Activated naive CD4-positive, alpha-beta T cell treated with anti-CD3 and anti-CD28 coated beads, Interleukin-2, amount 50 U/mL, for 16 hours (primary cell): ENCODE measurements at places on chromosomes 11 and 22.
A peak's percentile ranks its signal among the peaks of the same experiment; 100 is the strongest.

DNA sequence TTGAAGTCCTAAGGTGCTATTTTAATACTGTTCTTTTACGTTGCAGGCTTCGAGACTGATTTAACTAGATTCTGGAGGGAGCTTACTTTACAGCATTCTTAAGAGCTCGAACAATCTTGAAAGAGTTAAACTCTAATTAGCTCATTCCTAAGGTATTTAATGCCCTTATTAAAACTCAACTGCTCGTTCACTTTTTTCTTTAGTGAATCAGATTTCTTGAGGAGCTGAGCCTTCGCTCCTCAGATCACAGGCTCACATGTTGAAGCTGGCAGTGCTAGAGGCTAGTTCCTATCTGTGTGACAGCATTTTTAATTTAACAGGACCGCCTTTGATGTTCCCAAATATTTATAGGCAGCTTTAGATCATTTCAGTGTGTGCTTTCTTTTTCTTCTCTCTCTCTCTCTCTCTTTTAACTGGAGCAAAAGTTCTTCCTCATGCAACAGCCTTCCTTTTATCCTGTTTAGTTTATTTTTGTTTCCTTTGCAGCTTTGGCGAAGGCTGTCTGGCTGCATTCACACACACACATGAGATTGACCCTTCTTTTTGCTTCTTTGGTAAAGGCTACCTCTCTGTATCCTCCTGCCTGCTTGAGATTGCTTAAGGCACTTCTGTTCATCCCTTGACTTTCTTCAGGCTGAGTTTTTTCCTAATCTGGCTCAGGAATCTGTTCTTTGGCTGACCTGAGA lies 21.0 kb downstream of the ZNRF3 start:
- DNase-seq, result no peak

- no peak for DNase-seq
Measured at GRCh38 chr22:31451709-31452571, 37.7 kb downstream of the EIF4ENIF1 start.

DNA sequence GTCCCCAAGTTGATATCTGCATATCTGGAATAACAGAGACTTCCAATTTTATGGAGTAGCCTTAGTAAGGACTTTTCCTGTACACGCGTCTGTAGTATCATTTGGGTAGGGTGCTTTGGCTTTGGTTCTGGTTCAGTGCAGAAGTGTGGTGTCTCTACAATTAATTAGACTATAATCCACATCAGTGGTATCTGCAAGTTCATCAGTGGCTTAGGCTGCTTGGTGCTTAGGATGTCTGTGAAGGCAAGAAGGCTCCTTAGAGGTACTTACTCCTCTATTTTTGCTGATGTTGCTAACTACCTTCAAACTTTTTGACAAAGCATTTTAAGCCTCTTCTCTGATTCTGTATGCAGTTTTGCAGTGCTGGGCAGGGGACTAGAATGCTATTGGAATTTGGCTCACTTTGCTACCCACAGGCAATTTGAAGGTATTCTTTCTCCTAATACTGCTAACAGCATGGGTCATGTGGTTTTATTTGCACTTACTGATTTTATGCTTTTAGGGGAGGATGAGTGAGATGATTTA lies 49.4 kb downstream of the KCNQ1OT1 start:
- DNase-seq, result no peak

- peak; percentile 24 for DNase-seq
Measured at GRCh38 chr11:57566005-57566904, 1.2 kb downstream of the UBE2L6 start.

GRCh38 chr11:2298795-2299761 lies 2.6 kb downstream of the C11orf21 start:
- DNase-seq, result no peak

- no peak for DNase-seq
Measured at GRCh38 chr11:126140926-126141280, 70.5 kb downstream of the RPUSD4 start.

DNA sequence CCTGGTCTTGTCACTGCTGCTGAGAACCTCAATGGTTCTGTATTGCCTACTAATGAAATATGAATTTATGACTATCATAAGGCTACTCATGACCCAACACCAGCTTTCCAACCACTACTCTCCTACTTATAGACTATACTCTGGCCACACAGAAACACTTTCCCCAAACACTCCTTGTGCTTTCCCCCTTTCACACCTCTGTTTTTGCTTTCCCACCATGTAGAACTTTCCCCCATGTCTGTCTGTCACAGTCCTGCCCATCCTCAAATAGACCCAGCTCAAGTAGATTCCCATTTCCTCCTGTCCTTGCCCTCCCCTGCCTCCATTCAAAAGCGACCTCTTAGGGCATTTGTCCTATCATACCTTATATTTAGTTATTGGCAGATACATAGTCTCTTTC lies 105.9 kb downstream of the ARFGAP2 start:
- no peak for DNase-seq

GRCh38 chr22:31481129-31481528 lies 8.5 kb downstream of the EIF4ENIF1 start:
- no peak for DNase-seq

- DNase-seq, result no peak
Measured at GRCh38 chr11:33787076-33787475, 12.8 kb upstream of the FBXO3 start.

GRCh38 chr22:23897320-23897719 lies 3.1 kb downstream of the MIF start:
- no peak for DNase-seq

GRCh38 chr11:64192434-64192833 lies 6.5 kb downstream of the STIP1 start:
- DNase-seq, result no peak

- no peak for DNase-seq
Measured at GRCh38 chr11:82406611-82407010, 327.1 kb downstream of the FAM181B start.

GRCh38 chr22:35611200-35611890 lies 5.8 kb downstream of the MB start:
- DNase-seq, result no peak

- DNase-seq, result no peak
Measured at GRCh38 chr11:121268581-121268980, 24.0 kb upstream of the SC5D start.

GRCh38 chr11:77115181-77115611 lies 12.6 kb downstream of the OMP start:
- no peak for DNase-seq

- DNase-seq, result no peak
Measured at GRCh38 chr11:9118277-9118676, 26.9 kb upstream of the SCUBE2 start.

DNA sequence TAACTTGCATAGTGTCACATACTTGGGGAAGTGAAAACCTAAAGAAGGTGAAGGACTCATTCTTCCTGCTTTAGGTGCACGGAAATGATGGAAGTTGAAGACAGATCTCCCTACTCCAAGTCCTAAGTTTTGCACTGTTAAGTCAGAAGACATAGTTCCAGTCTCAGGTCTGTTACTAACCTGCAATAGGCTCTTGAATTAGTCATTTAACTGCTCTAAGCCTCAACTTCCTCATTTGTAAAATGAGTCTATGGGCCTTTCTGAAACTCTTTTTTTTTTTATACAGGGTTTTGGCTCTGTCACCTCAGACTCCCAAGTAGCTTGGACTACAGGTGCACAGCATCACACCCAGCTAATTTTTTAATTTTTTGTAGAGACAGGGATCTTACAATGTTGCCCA lies 30.8 kb upstream of the POU2AF1 start:
- no peak for DNase-seq

DNA sequence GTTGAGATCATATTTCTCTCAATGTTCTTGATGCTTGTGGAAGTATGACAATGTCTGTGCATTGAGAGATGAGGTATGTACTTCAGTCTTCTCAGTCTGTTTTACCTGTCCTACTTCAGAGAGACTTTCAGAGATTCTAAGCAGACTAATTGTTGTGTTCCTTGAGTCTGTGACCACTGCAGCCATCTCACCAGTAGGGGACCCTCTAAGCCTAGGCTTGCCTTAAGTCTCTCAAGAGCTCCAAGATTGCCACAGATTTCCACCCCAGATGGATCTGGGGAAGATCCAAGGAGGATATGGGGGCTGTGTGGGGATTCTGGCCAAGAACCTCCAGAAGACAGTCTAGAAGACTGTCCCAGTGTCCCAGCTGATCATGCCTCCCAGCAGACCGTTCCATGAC lies 179.9 kb upstream of the PLET1 start:
- no peak for DNase-seq
